ENCODE measurements at places on chromosomes 16 and 17.

DNA sequence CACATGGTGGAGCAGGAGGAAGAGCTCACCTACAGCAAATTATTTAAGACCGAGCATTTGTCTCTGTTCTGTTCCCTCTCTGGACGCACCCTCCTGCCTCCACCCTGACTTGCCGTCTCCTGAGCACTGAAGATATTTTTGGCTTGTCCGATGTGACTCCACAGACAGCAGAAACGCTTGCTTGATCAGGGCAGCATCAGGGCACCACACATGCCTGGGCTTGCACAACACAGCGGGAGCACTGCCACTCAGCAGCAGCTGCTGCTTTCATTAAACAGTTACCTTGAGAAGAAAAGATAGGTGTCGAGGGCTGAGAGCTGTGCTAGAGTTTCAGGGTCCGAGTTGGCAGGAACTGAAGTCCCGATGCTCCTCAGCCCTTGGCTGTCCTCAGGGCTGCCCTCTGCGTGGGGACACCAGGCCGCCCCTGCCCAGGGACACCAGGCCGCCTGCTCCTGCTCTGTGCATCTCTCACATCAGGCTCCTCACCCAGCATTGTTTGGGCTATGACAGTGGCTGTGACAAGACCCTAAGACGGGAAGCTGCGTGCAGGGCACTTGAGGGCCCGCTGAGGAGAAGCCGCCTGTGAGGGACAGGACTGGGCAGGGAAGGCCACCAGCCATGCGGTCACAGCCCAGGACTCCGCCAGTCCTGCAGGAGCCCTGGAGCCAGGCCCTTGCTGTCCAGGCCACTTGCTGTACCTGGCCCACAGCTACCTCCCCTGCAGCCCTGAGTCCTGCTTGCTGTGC, 21.3 kb upstream of the CDH15 start:
- DNase-seq: no peak

DNA sequence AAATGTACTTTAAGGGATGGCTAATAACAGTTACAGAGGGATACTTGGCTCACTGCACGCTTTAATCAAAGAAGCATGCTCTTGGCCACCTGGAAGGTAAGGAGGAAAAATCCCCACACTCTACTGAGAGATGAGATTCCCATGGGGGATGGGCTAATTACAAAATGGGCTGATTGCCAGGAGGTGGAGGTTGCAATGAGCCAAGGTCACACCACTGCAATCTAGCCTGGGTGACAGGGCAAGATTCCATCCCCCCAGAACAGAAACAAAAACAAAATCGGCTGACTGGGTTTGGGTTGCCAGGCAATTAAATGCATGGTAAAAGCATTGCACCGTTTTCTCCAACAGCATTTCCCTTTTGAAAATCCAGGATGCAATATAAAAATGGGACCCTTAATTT, 18.0 kb downstream of the N4BP1 start:
- no peak for DNase-seq

GRCh38 chr16:70561623-70562022, 38.0 kb downstream of the SF3B3 start:
- DNase-seq: no peak

DNA sequence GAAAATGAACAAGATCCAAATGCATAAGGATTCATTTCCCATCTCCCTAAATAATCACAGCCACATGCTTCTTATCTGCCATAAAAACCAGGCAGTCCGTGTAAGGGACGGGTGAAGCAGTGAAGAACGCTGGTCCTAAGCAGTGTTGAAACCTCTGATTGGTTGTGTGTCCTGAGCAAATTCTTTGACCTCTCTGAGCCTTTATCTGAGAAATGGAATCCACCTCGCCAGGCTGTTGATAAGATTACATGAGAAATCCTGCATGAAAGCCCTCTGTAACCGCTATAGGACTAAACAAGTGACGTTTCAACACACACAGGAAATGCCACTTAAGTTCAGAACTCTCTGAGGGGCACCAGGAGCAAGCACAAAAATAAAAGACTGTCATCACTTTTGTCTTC, 26.8 kb downstream of the GAS7 start:
- DNase-seq: no peak

GRCh38 chr16:67608364-67608763, 36.6 kb upstream of the CARMIL2 start:
- no peak for DNase-seq

GRCh38 chr17:20154286-20155000, 145.3 kb downstream of the SPECC1 start:
- no peak for DNase-seq

DNA sequence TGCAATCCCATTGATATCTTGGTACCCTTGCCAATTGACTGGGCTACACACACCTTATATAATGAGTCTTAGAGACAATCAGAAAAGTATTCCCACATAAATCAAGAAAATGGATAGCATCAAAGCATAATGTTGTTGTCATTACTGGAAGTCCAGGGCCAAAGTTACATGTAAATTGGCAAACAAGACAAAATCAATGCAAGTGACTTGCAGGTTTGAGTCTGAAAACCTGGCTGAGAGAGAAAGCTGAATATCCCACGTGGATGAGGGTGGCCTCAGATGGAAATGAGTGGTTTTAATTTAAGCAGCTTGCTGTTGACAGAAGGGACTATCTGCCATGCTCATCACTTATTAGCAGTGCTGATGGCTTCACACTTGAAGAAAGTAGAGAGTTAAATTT, 324.0 kb upstream of the MON1B start:
- no peak for DNase-seq

DNA sequence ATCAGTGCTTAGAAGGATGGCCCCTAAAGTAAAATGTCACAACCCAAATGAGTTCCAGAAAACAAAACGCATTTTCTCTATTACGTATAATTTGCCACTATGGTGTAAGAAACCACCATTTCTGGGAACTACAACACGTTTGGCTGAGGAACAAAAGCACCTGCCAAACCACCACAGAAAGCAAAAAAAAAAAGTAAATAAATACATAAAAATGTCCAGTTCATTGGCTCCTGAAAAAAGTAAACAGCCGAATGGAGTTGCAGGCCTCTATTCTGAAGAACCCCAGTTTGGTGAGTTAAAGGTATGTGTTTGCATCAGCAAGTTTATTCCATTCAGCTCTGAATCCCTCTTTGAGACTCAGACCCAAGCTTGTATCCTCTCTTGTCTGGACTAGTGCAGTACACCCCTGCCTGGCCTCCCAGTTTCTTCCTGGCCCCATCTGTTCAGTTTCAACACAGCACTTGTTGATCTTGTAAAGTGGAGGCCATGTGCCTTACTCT, 36.9 kb downstream of the ERN1 start:
- no peak for DNase-seq

GRCh38 chr16:66434619-66435430, 7.7 kb downstream of the BEAN1 start:
- peak; percentile 53 for DNase-seq

DNA sequence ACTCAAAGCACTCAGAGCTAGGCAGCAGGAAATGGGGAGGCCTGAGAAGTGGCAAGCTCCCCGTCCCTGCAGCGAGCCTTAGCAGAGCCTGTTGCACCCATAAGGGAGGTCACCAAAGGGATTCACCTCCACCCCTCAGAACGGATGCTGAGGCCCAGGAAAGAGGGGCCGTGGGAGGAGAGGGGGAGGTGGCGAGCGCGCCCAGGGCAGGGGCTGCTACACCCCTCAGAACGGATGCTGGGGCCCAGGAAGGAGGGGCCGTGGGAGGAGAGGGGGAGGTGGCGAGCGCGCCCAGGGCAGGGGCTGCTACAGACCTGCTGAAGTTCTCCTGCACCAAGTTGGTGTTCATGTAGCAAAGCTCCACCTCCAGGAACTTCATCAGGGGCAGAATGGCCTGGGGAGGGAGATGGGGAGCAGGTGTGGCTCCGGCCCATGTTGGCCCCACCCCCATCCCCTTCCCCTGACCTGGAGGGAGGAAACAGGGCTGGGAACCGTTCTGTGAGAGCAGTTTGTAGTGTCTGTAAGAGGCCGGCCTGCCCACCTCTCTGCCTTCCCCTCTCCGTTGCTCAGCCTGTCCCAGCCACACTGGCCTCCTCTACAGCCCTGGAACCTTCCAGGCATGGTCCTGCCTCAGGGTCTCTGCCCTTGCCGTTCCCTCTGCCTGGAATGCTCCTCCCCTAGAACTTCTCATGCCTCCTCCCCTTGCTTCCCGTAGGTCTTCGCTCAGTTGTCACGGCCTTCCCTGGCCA, 11.4 kb downstream of the UNC13D start:
- peak; percentile 89 for DNase-seq

DNA sequence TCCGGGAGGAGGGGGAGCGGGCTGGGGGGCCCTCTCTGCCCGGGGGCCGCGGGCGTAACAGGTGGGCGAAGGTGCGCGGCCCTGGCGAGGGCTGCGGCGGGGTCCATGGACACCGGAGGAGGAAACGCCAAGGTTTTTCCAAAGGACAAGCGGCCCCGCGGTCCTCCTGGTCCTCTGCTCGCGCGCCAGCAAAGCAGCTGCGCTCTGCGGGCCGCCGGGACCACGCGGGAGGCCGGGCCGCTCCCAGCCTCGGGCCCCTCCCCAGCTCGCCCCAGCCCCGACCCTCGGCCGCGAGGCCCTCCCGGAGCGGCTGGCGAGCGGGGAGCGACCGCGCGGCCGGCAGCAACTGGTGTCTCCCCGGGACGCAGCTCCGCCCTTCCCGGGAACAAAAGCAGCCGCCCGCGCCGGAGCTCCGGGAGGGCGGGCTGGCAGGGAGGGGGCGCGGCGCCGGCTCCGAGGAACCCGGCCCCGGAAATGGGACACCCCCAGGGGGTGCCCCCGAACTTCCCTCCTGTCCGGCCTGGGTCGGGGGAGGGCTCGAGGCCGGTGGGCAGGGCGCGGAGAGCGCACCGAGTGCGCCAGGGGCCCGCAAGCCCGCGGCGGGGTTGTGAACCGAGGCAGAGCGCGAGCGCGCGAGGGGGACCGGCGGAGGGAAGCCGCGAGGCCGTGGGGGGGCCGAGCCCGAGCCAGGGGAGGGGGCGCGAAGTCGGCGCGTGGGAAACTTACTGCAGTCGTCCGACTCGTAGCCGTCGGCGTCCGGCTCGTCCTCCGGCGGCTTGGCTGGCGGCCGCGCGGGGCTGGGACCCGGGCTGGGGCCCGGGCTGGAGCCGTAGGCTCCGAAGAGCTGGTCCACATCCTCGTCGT, 837 bp downstream of the DOC2B start:
- DNase-seq: no peak

DNA sequence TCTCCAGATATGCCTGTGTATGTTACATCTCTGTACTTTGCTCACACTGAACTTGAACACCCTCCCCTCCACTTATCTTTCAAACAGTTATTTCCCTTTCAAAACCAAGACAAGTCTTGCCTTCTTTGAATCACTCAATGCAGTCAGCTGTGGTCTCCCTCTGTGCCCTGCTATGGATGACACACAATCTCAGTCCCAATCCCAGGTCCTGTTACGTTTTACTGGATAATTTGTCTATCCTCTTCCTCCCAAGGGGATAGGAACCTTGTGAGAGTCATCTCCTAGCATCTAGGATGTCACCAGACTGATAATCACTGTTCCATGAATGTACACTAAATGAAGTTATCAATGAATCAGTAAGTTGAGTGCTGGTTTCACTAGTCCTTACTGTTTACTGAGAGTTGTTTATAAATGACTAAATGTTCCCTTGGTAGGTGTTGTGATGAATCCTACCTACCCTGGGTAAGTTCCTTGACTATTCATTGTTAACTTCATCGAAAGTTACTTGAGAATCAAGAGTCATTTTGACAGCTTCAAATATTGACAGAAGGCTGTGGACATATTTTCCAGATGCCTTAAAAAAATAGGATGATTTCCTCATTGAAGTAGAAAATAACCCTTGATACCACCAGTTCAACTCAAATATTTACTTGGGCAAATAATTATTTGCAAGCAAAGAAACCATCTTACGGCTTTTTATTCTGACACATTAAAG, 244.9 kb downstream of the PRKCA start:
- DNase-seq: peak; percentile 35

DNA sequence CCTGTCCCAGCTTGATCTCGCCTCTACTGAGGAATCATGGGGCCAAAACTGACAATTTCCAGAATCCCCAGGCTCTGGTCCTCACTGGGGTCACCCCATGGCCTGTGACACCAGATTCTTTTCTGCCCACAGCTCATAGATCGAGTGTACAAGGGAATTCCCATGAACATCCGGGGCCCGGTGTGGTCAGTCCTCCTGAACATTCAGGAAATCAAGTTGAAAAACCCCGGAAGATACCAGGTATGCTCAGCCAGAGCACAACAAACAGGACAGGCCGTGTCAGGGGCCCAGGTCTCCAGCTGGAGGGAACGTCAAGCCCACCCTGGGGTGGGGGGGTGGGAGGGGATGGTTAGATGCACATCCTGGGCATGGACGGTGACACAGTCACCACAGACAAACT, 17.5 kb downstream of the USP6 start:
- DNase-seq: peak; percentile 46

GRCh38 chr16:53374800-53375199, 59.5 kb upstream of the RBL2 start:
- no peak for DNase-seq

DNA sequence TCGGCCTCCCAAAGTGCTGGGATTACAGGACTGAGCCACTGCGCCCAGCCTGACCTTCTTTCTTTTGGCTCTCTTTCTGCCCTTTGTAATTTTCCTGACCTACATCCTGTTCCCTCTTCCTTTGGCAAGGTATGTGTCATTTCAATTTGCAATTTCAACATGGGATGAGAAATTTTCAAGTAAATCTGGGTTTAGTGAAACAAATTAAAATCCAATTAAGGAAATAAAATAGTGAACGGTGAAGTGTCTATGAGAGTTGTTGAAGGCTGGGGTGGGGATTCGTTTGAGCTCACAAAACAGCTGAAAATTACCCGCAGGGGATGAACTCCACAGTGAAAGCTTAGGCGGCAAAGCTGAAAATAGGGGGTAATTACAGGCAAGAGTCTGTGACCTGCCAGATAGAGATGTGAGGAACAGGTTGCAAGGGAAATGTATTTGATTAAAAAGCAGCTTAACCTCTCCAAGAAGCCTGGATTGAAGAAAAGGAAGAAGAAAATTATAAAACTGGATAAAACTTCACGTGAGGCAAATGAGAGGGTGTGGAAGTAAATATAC, 277.7 kb downstream of the UTP18 start:
- no peak for DNase-seq

- no peak for DNase-seq
These were observed 845 bp downstream of the SP2 start for GRCh38 chr17:47896672-47897490.

GRCh38 chr16:144797-145252, 6.4 kb upstream of the NPRL3 start:
- no peak for DNase-seq

DNA sequence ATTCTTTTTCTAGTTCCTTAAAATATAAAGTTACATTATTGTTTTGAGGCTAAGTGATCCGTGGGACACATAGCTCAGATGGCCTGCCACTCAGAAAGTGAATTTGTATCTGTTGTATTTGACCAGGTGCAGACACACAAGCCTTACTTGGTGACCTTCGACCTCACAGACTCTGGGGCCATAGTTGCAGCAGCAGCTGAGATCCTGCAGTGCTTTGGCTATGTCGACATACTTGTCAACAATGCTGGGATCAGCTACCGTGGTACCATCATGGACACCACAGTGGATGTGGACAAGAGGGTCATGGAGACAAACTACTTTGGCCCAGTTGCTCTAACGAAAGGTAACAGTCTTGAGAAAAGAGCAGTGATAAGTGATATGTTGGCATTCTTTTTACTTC, 30.5 kb downstream of the TMEM11 start:
- DNase-seq: no peak
